ENCODE measurements at places on chromosomes 13 and 19.

- no peak for DNase-seq
These were observed 101.5 kb upstream of the ZNF492 start for GRCh38 chr19:22532388-22533300.

- peak; percentile 63 for DNase-seq
These were observed 4.1 kb upstream of the TLE6 start for GRCh38 chr19:2973229-2973628.

DNA sequence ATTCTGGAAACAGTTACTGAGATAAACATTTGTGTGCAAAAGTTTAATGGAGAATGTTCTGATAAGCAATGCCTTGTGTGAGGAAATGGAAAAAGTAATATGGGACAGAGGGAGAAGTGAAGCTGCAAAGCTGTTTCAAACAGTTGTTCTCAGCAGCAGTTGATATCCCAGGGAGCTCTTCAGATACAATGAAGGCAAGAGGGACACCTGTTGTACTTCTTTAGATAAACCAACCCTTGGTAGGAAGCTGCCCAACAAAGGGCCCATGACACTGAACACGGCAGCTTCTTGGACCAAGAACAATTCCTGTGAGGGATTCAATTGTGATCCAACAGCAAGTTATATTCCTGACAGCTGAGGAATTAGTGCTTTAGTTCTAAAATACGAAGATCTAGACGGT, 894.3 kb upstream of the PCDH20 start:
- DNase-seq, result no peak

DNA sequence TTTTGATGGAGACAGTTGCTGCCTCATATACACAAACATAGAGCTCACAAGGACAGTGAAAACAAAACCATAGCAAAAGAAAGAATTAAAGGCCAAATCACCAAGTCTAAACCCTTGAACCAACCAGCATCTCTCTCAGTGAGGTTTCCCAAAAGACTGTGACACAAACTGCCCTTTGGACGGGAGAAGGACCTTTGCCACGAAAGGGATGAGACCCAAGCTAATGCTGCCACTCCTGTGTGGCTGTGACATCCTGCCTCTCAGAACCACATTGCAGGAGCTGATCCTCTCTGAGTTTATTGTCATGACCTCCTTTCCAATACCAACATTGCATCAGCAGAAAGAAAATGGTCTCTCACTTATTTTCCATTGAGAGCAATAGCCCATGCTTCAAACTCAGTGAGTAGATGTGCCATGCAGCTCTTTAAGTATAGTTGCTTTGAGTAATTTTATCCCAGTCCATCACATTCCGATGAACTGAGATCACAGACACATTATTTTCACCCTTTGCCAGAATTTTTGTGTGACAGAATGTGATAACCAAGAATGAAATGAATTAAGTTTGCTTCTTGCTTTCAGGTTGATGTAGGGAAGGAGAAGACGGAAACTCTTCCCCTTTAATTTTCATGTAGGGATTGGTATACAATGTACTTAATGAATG, 133.5 kb upstream of the IRS2 start:
- DNase-seq, result no peak

- no peak for DNase-seq
These were observed 6.3 kb upstream of the ATP11A start for GRCh38 chr13:112683581-112683980.

- DNase-seq, result peak; percentile 62
These were observed 7.0 kb upstream of the ZNF550 start for GRCh38 chr19:57566396-57567265.

GRCh38 chr13:92097337-92097903, 699.0 kb downstream of the GPC5 start:
- DNase-seq, result no peak

GRCh38 chr19:33177417-33177979, 16.6 kb upstream of the LRP3 start:
- no peak for DNase-seq

GRCh38 chr13:27631665-27632064, 10.0 kb downstream of the POLR1D start:
- DNase-seq, result no peak

DNA sequence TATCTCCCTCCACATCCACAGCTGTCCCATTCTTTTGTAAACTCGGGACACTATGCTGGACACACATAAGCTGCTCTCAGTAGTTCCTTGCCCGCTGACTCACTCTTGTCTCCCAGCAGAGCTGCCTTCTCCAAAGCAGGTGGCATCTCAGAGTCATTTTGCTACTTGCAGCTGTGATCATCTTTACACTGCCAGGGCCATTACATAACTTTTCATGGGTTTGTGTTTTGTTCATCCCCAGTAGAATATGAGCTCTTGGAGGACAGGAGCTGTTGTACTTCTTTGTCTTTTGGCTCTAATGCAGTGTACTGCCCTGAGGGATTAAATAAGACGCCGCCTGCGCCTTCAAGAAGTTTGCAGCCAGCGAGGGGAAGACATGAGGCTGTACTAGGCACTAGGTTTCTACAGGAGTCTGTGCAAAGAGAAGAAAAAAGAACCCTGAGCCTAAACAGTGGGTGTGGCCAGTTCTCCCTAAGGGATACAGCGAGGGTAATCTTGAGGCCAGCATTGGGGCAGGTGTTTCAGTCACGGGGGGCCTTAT, 40.8 kb upstream of the GPR183 start:
- no peak for DNase-seq

- DNase-seq, result no peak
These were observed 310.2 kb upstream of the PCDH20 start for GRCh38 chr13:61725806-61726205.

GRCh38 chr13:42229287-42229686, 42.7 kb upstream of the AKAP11 start:
- no peak for DNase-seq
